ENCODE measurements at places on chromosomes 2 and 18.

DNA sequence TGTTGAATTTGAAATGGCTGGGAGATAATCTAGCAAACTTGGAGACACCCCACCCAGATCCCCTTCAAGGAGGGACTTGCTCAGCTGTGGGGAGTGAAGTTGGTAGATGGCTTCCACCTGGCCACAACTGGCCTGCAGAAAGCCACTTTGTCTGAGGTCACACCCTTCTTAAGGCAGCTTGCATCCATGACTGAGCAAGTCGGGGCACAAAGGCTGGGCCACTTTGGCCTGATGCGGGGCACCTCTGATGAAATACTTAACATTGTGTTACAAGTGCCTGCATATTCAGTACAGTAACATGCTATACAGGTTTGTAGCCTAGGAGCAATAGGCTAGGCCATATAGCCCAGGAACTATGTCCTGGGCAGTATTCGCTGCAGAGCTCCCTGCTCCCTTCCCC, 13.4 kb upstream of the RPL37A start:
- no peak for DNase-seq

DNA sequence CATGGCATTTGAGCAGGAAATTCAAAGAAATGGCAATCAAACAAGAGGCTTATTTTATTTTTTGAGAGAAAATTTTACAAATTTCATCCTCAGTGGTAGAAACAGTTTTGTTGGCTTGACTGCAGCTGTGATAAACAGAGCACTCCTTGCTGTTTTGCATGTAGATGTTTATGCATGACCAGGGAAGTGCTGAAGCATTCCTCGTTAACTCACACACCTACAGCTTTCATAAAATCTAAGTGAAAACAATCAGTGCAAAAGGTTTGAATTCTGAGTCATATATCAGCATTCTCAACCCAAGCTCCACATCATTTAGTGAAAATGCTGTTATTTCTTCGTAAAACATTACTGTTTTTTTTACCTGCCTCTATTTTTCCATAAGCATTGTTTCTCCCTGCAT, 146.6 kb upstream of the CCDC68 start:
- no peak for DNase-seq

DNA sequence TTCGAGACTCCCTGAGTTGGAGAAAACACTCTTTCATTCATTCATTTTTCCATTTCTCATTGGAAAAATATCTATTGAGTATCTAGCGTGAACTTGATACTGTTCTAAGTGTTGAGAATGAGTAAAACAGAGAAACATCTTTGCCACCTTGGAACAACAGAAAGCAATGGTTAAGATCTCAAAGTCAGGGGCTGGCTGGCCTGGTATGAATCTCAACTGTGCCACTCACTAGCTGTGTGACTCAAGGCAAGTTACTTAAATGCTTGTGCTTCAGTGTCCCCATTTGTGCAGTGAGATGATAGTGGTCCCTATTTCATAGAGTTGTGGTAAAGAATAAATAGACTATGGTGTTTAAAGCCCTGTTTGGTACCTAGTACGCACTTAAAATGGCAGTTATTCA, 415.2 kb downstream of the NBAS start:
- DNase-seq = no peak

- DNase-seq = no peak
These were observed 4.0 kb downstream of the FLACC1 start for GRCh38 chr2:201353116-201353515.

Data from stimulated activated CD4-positive, alpha-beta T cell treated with anti-CD3 and anti-CD28 coated beads, Interleukin-12 subunit alpha, Interleukin-12 subunit beta, amount 100 ng/mL, for 48 hours (primary cell).